CD4-positive, alpha-beta T cell (primary cell): ENCODE measurements at places on chromosomes 12 and 14. TPM values are rescaled to one million over a fixed set of nuclear protein-coding genes. Genes with fewer than 3 reads are reported as not detected.

DNA sequence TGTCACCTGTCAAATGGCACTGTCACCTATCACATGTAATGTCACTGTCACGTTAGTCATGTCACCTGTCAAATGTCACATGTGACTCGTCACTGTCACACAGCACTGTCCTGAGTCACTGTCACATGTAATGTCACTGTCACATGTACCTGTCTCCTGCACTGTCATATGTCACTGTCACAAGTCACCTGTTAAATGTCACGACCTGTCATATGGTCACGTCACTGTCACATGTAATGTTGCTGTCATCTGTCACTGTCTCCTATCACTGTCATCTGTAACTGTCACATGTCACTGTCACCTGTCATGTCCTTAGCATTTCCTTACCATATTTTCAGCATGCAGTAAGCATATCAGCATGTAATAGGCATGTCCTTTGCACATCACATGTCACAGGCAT is 27.1 kb upstream of the TESC start:
- H3K4me1 ChIP-seq: no peaks in the 10 kb centered on the region
- H3K4me3 ChIP-seq: no peak overlapping the region
- no peak for DNase-seq
- no peaks in the 10 kb centered on the region for H3K27me3 ChIP-seq
- H3K36me3 ChIP-seq: no peaks in the 10 kb centered on the region

GRCh38 chr12:102016472-102016871 is 45.3 kb downstream of the WASHC3 start:
- DNase-seq: no peak
- H3K36me3 ChIP-seq: peaks cover 29% of the 10 kb centered on the region
- H3K27me3 ChIP-seq: no peaks in the 10 kb centered on the region
- H3K4me3 ChIP-seq: no peak overlapping the region
- H3K27ac ChIP-seq: no peak overlapping the region

DNA sequence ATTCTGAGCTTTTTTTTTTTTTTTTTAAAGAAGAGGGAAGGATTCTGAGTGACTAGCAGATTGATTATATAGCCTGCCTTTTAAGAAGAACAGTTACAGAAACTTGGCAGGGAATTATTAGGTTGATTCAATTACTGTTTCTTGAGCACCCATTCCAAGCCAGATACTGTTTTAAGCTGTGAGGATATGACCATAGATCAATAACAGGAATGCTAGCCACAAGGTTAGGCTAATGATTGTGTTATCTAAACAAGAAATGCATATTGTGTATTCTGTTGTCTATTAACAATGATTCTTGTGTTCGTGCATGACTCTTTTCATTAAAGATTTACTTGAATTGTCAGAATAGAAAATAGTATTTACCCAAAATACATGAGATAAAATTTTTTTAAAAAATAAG is 67.1 kb downstream of the PRORP start:
- H3K36me3 ChIP-seq: peaks cover 16% of the 10 kb centered on the region
- H3K27me3 ChIP-seq: no peaks in the 10 kb centered on the region
- no peak for DNase-seq
- H3K4me1 ChIP-seq: no peaks in the 10 kb centered on the region
- H3K4me3 ChIP-seq: no peak overlapping the region
- H3K27ac ChIP-seq: no peak overlapping the region

DNA sequence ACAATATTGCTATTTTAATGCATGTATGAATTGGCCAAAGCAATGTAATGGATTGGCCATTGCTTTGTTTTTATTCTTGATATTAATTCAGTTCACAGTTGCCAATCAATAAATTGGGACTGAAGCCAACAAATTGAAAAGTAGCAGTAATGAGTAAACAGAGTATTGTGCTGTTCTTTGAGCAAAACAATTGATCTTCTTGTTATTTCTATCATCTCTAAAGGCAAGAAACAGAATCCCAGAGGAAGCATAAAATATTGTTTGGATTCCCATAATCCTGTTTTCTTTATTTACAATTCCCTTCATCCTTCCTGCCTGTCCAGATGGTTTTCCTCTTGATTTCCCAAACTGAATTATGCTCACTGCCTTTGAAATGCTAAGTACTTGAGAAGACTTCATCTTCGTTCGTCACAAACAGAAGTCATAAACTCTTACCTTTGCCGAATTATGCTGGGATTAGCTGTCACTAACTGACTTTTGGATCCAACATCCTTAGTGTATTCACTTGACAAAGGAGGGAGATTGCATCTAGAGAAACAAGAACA is 85.9 kb downstream of the ST8SIA1 start:
- H3K4me3 ChIP-seq: no peak overlapping the region
- H3K27ac ChIP-seq: no peak overlapping the region
- peaks cover 14% of the 10 kb centered on the region for H3K36me3 ChIP-seq
- H3K27me3 ChIP-seq: no peaks in the 10 kb centered on the region
- no peak for DNase-seq

- no peak overlapping the region for H3K4me3 ChIP-seq
- no peak for DNase-seq
- peaks cover 24% of the 10 kb centered on the region for H3K4me1 ChIP-seq
- H3K36me3 ChIP-seq: peaks cover 5% of the 10 kb centered on the region
- H3K27ac ChIP-seq: no peak overlapping the region
- no peaks in the 10 kb centered on the region for H3K27me3 ChIP-seq
These were observed 1496.8 kb upstream of the TMEM132C start for GRCh38 chr12:126770188-126770587.

- H3K27me3 ChIP-seq: no peaks in the 10 kb centered on the region
- H3K27ac ChIP-seq: peak within 1 kb of the TSS; percentile 55
- H3K4me3 ChIP-seq: peak within 1 kb of the TSS; percentile 55
- H3K4me1 ChIP-seq: peaks cover 93% of the 10 kb centered on the region
- peaks cover 5% of the 10 kb centered on the region for H3K36me3 ChIP-seq
These were observed at the start of gene RARG for GRCh38 chr12:53231921-53232645. TSS of gene RARG (minus strand) at chr12:53232209. CDS start at chr12:53227545, 4,664 bp downstream.

DNA sequence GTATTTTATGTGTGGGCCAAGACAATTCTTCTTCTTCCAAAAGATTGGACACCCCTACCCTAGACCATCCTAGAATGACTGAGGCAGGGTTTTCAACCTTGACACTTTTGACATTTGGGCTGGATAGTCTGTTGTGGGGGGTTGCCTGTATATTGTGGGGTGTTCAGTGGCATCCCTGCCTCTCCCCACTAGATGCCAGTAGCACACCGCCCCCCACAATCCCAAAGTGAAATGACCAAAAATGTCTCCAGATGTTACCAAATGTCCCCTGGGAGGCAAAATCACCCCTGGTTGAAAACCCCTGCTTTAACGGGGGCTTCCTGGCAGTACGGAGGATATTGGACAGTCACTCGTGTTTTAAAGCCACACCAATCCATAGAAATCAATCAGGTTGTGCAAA is 219.6 kb downstream of the PHETA1 start:
- H3K27ac ChIP-seq: no peak overlapping the region
- no peaks in the 10 kb centered on the region for H3K4me1 ChIP-seq
- H3K36me3 ChIP-seq: no peaks in the 10 kb centered on the region
- H3K4me3 ChIP-seq: no peak overlapping the region

GRCh38 chr14:94356379-94357056 is 31.9 kb downstream of the SERPINA1 start:
- H3K27me3 ChIP-seq: peaks cover 4% of the 10 kb centered on the region
- no peak for DNase-seq
- H3K27ac ChIP-seq: no peak overlapping the region
- no peak overlapping the region for H3K4me3 ChIP-seq

DNA sequence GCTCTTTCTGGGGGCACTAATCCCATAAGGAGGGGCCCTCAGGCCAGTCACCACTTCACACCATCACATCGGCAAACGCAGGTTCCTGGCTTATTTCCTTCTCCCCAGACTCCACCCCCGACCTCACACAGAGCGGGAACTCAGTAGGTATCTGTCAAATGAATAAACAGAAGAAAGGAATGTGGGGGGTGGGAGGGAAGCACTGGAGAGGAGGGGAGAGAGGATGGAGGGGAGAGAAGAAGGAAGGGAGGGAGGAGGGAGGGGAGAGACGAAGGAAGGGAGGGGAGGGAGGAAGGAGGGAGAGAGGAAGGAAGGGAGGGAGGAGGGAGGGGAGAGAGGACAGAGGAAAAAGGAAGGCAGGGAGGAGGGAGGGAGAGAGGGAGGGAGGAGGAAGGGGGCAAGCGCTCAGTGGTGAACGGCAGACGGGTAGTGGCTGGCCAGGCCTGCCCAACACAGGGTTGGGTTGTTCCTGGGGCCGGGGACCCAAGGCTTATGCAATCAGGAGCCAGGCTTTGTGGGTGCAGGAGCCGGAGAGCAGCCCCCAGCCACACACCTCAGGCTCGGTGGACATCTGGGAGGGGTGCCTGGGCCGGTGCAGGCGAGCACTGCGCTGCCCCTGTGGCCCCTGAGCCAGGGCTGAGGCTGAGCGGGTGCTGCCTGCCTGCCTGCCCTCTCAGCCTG is 52.6 kb upstream of the FBRSL1 start:
- H3K36me3 ChIP-seq: no peaks in the 10 kb centered on the region
- H3K4me3 ChIP-seq: peak overlapping the region; percentile 5
- no peak overlapping the region for H3K27ac ChIP-seq
- H3K27me3 ChIP-seq: no peaks in the 10 kb centered on the region

DNA sequence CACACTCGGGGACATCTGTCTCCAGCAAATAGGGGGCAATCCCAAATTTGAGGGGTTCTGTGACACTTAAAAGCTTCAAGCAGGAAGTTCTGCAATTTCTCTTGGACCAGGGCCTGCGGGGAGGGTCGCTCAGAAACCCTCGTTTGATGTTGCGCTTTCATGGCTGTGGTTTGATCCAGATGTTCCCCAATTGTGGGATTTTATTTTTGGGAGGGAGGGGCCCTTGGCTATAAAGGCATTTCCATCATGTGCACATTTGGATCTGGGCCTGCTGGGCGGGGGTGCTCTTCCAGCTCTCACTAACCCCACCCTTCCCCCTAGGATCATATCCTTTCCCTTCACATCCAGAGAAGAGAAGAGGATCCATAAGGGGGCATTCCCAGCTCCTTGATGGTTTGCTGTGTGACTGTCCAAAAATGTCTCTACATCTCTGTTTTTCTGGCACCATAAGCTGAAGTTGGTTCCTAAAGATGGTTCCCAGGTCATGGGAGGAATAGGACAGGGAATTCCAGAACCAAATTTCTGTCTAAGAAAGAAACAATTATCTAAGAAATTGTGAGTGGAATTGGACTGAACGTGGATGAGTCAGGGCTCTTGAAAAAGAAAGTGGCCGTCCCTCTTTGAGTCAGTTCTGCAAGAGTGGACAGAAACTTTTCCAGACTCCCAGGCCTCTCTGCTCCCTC is 47.2 kb downstream of the SMUG1 start:
- no peaks in the 10 kb centered on the region for H3K4me1 ChIP-seq
- H3K4me3 ChIP-seq: no peak overlapping the region
- no peaks in the 10 kb centered on the region for H3K36me3 ChIP-seq

DNA sequence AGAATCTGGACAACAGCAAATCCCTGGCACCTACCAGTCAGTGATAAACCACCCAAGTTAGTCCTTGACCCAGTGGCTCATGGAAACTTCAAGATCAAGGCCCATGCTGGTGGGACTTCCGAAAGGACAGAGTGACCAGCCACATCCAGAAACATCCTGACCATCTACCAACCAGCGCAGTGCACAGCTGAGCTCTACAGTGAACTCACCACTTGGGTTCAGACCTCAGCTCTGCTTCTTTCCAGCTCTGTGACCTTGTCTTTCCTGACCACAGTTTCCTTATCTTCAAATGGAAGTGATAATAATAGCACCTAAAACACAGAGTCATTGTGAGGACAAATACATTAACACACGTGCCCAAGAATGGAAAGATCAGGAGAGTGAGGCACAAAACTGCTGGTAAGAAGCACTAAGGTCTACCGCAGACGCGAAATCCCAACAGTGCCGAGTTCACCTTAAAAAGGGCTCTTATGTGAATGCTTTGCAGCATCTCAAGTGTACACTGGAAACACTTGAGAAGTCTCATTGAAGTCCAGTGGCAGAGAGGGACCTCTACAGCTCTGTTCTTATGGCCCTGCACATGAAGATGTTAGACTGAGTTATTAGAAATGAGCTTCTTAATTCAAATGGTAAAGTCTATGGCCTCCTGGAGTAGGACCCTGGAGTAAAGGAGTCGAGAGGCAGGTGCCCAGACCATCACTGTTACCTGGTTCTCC is 128.8 kb downstream of the CCDC60 start:
- H3K4me3 ChIP-seq: no peak overlapping the region
- no peaks in the 10 kb centered on the region for H3K4me1 ChIP-seq
- no peaks in the 10 kb centered on the region for H3K36me3 ChIP-seq
- peaks cover 2% of the 10 kb centered on the region for H3K27me3 ChIP-seq
- no peak overlapping the region for H3K27ac ChIP-seq

- no peaks in the 10 kb centered on the region for H3K36me3 ChIP-seq
- H3K27ac ChIP-seq: no peak overlapping the region
- no peak overlapping the region for H3K4me3 ChIP-seq
- H3K4me1 ChIP-seq: peaks cover 17% of the 10 kb centered on the region
These were observed 33.2 kb upstream of the SFSWAP start for GRCh38 chr12:131677699-131678098.

- no peak overlapping the region for H3K4me3 ChIP-seq
- peaks cover 5% of the 10 kb centered on the region for H3K4me1 ChIP-seq
- peaks cover 98% of the 10 kb centered on the region for H3K27me3 ChIP-seq
- H3K36me3 ChIP-seq: no peaks in the 10 kb centered on the region
These were observed 8.4 kb downstream of the OTX2 start for GRCh38 chr14:56801920-56802319.

Gene RNASE7
- not detected for total RNA-seq

Gene ESR2
- 0.08 TPM for total RNA-seq

Gene GPR33
- not detected for total RNA-seq

Gene PRH2
- not detected for total RNA-seq

Gene LHX5
- not detected for total RNA-seq

Gene WDR89
- 12.4 TPM for total RNA-seq

Gene DEGS2
- not detected for total RNA-seq

Gene HRK
- total RNA-seq: not detected

Gene KRT84
- not detected for total RNA-seq
